ENCODE measurements at places on chromosomes 3 and 15. TPM values are rescaled to one million over a fixed set of nuclear protein-coding genes. Genes with fewer than 3 reads are reported as not detected.

GRCh38 chr3:179829401-179829800, 176.6 kb downstream of the USP13 start:
- no peak for DNase-seq

FAM107A gene
- 15.5 TPM for total RNA-seq

ANKRD63 gene
- total RNA-seq: 2.0 TPM

- DNase-seq: no peak
Measured at GRCh38 chr15:23758891-23759290, 71.8 kb upstream of the NDN start.

GOLGA6A gene
- total RNA-seq: under 0.01 TPM

- no peak for DNase-seq
Measured at GRCh38 chr3:175059788-175060187, 200.7 kb downstream of the NAALADL2 start.

GRCh38 chr3:11717301-11717700, 73.6 kb upstream of the VGLL4 start:
- DNase-seq: no peak

DNA sequence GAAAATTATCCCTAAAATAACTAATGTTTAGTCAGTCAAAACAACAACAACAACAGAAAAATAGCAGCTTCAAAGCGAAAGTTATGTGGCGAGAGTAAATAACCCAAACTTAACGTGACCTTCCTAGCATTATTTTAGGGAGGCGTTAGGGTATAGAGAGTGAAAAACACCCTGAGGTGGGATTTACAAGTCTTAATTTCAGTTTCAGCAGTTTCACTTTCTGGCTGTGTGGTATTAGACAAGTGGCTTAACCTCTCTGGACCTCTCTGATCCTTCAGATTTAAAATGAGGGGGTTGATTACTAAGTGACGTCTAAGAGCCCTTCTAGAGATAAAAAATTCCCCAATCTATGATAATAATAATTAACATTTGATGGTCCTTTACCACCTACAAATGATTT, 291.2 kb downstream of the ZBTB20 start:
- no peak for DNase-seq

BCL2A1 gene
- total RNA-seq: 0.82 TPM
